GDM1 (cell line): ENCODE measurements at places on chromosomes 5 and 9.

DNA sequence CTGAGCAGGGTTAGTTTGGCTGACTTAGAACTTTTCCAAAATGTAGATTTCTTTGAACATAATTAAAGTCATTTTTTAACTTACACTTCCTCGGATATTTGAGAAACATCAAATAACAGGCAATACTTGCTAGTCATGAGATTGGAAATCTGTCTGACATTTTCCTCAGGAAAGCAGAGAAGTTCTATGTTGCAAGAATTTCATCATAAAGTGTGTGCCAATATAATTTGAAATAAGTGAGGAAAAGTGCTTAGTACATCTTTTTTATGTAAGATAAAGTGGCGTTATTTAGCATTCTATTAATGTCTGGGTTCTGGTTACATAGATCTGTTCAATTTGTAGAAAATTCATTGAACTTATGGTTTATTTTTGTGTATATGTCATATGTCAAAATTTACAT, 48.7 kb upstream of the C5orf47 start:
- DNase-seq: no peak

GRCh38 chr9:98230304-98230703, 25.1 kb downstream of the TBC1D2 start:
- DNase-seq: no peak

- DNase-seq: no peak
Observed at GRCh38 chr9:121266906-121267650, 884 bp upstream of the GSN start.

- no peak for DNase-seq
Observed at GRCh38 chr5:64207978-64208377, 42.3 kb downstream of the RNF180 start.

DNA sequence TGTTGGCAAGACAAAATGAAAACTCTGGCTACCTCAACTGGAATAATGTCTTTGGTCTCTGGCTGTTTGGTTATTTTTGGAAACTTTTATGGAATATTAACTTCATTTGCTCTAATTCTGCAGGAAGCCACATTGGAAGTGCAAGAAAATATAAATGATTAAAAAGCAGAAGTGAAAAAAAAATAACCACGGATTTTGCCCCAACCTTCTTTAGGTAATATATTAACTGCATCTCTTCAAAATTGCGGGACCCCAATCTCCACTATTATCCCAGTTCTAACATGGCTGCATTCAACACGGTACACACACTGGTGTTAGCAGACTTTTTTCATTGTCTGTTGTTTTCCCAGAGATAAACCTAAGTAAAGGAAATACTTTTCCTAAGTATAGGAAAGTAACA, 23.0 kb downstream of the GLIS3 start:
- DNase-seq: no peak
